ENCODE measurements at places on chromosomes 5 and 9.

DNA sequence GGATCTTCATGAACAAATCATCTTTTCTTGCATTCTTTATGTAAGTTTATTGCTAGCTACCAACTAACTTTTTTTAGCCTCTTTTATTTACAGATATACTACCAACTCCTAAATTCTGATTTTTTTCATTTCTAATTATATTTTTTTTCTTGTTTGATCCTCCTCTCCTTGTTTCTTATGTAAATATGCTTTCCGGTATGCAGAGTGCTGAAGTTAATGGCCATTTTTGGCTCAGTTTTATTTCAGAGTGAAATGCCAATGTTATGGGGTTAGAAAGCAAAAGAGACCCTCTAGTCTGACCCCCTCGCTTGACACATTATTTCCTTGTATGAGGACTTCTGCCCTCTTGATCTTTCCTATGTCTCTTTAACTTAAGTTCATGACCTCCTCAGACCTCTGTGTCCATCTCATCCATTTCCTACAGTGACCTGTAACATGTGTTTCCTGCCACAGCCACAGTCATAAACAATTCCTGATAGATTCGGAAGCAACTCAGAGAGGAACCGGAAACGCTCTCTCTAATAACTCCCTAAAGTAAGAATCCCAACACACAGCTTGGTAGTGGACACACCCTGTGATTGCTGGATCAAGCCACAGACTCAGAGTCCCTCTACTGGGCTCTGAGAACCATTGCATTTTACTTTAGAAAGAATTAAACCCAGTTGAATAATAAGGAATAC is 42.9 kb upstream of the AFAP1L1 start:
- DNase-seq, result no peak

- DNase-seq, result no peak
These were observed 19.1 kb upstream of the JADE2 start for GRCh38 chr5:134506054-134507039.

- no peak for DNase-seq
These were observed 428.2 kb downstream of the ENC1 start for GRCh38 chr5:74212336-74212735.

- no peak for DNase-seq
These were observed 19.6 kb downstream of the CRB2 start for GRCh38 chr9:123375469-123376132.
